ENCODE measurements at places on chromosomes 2 and 18. TPM values are rescaled to one million over a fixed set of nuclear protein-coding genes. Genes with fewer than 3 reads are reported as not detected.

DNA sequence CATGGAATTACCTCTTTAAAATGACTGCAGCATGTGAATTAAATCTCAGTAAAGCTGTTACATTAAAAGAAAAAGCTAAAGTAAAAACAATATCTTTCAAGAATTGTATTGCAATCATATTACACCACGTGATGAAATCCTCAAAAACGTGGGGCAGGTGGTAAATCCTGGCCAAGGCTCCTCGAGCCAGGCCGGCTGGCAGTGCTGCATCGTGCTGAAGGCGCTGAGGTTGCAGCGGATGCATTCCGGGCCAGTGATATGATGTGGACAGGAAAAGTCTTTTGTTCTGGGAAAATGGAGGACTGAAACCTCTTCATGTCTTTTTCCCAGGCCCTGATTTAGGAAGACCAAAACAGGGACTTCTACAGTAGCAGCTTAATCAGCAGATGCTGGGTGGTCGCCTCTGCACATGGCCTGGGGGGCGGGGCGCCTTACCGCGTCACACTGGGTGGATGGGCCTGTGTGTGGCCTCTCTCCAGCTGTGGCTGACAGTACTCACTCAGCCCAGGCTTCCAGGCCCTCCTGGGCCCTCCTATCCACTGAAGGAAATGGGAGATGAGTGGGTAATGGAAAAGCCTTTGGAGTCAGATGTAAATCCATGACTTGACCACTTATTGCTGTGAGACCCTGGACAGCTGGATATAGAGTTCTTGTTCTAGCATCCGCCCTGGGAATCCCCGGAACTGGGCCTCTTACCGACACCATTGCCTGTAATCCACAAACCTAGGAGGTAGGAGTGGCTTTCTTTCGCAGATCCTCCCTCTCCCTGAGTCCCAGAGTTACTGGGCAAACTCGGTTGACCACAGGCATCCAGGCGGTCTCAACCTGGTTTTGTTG, 45.1 kb downstream of the PROC start:
- DNase-seq, result no peak

GRCh38 chr18:68387246-68387645, 327.7 kb downstream of the TMX3 start:
- DNase-seq, result no peak

GRCh38 chr2:62998949-62999348, 51.7 kb upstream of the OTX1 start:
- no peak for DNase-seq

- DNase-seq, result no peak
Measured at GRCh38 chr2:231795525-231796327, 9.5 kb downstream of the COPS7B start.

DNA sequence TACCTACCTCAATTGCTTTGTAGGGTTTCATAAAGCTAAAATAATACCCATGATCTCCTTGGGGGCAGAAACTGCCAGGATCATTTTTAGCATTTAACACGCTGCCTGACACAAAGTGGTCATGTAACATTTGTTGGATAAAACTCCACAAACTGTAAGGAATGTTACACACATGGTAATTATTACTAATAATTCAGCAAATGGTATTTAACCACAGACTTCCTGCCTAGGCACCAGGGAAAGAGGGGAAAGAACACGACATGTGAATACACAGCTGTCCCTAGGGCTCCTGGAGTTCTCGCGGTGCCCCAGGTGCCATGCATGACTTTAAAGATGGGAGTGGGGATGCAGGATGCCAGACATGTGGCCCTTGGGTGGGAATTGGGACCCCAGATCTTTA, 43.5 kb downstream of the ASAP2 start:
- DNase-seq, result no peak

DNA sequence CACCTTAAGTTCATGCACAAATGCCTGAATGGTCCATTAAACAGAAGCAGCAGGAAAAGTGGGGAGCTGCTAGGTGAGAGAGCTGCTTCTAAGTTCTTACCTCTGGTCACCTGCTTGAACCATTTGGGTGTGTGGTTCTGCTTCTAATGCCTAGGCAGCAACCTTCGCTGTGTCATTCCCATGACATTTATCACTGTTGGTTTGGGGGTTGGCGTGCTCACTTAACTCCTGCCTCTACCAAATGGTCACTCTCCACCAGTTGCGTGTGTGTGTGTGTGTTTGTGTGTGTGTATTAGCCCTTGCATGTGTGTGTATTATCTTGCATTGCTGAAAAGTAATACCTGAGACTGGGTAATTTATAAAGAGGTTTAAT, 56.2 kb downstream of the NCAPH start:
- DNase-seq, result no peak

DNA sequence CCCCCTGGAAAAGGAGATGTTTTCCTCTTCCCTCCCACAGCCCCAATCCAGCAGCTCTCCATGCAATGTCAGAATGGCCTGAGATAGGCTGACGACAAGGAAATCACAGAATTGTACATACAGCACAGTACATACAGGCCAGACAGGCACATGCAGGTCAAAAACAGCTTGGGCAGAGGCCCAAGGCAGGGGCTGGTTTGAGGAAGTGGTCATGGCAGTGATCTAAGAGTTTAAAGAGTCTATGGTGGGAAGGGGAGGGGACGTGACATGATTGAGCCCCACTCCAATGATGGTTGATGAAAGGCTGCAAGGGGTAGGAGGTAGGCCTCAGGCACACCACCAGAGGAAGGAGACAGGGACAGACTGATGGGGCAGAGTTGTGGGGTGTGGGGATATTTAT, 4.3 kb downstream of the DCTN1 start:
- DNase-seq, result no peak

- no peak for DNase-seq
Measured at GRCh38 chr18:25443776-25444175, 91.8 kb upstream of the ZNF521 start.

DNA sequence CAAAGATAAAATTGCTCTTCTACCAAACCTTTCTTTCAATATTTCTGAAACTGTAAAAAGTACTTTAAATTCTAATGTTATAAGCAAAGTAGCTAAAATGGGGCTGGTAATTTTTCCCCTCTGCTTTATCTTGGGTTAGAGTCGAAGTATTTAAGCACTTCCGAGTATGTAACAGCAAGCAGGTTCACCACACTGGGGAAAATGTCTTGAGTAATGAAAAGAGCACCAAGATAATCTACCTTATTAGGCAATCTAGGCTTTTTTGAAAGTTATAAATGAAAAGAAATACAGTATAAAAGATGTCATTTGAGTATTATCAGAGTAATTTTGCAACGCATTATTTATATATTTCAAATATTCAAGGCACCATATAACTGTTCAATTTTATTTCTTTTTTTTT, 687 bp upstream of the DSG3 start:
- DNase-seq, result no peak

The RIT2 gene
- total RNA-seq, result not detected

The RFTN2 gene
- total RNA-seq, result not detected

The ALPP gene
- not detected for total RNA-seq

The CREB1 gene
- total RNA-seq, result 92.8 TPM

The TFPI gene
- total RNA-seq, result not detected
